ENCODE measurements at places on chromosomes 13 and 19.
A peak's percentile ranks its signal among the peaks of the same experiment; 100 is the strongest.

- no peak for DNase-seq
Measured at GRCh38 chr19:31976775-31977536, 368.5 kb upstream of the ZNF507 start.

- DNase-seq = peak; percentile 5
Measured at GRCh38 chr19:5621945-5622464, 571 bp downstream of the SAFB2 start.

DNA sequence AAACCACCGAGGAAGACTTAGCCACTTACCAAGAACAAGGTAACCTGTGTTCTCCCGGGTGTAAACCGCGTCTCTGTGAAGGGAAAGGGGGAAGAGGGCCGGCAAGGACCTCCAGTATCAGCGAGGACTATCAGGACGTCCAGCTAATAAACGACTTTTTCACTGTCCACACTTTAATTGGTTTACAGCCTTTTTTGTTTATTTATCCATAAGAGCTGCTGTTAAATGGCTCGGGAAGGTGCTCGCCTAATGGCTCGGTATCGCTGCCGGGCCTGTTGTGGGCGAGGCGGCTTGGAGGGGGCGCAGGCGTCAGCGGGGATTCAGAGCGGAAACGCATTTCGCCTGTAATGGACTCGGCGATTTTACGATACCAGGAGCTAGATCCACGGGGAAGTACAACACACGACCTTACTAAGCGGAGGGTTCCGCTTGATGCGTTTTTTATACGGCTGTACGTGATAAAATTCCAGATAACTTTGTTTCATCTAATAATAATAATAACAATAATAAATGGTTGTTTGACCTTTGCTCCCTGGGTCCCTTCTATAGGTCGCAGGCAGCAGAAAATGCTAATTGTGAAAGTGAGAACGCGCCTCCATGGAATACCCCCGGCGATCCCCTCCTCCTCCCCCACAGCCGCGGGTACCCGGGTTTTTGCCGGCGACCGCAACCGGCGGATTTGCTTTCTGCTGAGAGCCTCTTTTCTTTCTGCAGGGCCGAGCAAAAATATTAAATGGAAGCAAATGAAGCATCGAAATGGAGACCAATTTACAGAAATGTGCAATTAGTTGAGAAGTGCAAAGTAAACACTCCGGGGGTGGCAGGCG lies 2.5 kb upstream of the PDX1 start:
- DNase-seq = no peak

- peak; percentile 43 for DNase-seq
Measured at GRCh38 chr19:7705387-7706187, 3.7 kb upstream of the FCER2 start.

- peak; percentile 77 for DNase-seq
Measured at GRCh38 chr19:56367829-56368711, 25.3 kb downstream of the ZNF582 start.

DNA sequence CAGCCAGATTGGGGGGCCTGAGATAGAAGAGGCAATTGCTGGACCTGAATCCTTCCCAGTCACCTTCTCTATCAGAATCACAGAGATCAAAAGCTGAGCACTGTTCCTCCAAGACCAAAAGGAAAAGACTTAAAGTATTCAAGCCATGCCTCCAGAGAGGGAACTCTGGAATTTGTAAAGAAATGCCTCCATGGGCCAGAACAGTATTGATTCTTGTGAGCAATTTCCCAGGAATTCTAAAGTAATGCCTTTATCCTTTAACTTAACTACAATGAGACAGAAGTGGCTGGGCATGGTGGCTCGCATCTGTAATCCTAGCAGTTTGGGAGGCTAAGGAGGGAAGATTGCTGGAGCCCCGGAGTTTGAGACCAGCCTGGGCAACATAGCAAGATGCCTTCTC lies 148.8 kb downstream of the FLT1 start:
- DNase-seq = no peak

DNA sequence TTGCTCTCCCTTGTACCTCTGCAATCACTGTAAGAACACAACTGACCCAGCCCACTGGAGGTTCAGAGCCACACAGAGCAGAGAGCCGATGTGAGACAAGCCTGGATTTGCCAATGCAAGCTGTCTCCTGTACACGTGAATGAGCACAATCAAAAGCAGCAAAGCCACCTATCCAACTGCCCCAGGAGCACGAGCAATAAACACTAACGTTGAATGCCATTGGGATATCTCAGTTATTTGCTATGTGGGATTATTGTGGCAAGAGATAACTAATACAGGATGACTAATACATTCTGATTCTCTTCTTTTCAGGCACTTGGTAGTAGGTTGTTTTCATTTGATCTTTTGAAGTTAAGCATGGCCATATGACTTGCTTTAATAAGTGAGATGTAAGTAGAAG lies 85.2 kb upstream of the FAM216B start:
- DNase-seq = no peak

- DNase-seq = no peak
Measured at GRCh38 chr13:35724446-35724845, 248.0 kb upstream of the MAB21L1 start.

- DNase-seq = no peak
Measured at GRCh38 chr13:69391756-69392155, 715.9 kb upstream of the ATXN8OS start.

DNA sequence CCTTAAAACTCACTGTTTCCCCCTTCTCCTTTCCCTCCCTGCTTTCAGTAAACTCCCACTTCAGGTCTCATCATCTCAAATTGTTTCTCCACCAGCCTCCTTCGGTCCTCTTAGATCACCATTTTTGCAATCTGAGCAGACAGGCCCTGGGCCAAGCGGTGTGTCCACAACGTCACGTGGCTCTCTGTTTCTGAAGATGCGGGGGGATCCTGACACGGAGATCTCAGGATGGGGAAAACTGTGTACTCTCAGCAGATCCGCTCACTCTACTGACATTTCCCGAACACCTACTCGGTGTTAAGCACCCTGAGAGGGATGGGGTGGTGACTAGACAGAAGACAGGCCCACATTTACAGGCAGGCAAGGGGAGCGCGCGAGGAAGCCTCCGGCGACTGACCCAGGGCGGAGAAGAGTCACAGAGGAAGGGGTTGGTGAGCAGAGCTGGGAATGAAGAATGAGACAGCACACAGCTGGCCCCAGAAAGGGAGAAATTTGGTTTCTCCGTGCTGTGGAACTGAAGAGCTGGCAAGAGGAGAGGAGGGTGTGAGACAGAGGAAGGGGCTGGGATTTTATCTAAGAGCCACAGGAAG lies 38.8 kb downstream of the SERP2 start:
- DNase-seq = no peak

DNA sequence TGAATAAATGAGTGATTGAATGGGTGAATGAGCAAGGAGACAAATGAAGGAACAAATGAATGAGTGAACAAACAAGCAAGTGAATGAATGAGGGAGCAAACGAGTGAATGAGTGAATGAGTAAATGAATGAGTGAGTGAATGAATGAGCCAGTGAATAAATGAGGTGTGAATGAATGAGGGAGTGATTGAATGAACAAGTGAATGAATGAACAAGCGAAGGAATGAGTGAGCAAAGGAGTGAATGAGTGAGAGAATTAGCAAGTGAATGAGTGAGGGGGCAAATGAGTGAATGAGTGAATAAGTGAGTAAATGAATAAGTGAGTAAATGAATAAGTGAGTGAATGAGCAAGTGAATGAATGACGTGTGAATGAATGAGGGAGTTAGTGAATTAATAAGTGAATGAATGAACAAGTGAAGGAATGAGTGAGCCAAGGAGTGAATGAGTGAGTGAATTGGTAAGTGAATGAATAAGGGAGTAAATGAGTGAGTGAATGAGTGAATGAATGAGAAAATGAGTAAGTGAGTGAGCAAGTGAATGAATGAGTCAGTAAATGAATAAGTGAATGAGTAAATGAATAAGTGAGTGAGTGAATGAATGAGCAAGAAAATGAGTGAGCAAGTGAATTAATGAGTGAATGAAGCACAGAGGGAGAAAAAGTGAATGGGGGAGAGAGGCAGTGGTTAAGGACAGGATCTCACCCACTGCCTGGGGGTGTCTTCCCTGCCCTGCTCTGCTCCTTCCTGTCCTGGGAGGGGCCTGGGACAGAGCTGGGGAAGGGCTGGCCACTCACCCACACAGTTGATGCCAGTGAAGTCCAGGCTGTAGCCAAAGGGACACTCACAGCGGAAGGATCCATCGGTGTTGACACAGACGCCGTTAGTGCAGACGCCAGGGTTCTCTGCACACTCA lies 36.4 kb downstream of the CCL25 start:
- no peak for DNase-seq

DNA sequence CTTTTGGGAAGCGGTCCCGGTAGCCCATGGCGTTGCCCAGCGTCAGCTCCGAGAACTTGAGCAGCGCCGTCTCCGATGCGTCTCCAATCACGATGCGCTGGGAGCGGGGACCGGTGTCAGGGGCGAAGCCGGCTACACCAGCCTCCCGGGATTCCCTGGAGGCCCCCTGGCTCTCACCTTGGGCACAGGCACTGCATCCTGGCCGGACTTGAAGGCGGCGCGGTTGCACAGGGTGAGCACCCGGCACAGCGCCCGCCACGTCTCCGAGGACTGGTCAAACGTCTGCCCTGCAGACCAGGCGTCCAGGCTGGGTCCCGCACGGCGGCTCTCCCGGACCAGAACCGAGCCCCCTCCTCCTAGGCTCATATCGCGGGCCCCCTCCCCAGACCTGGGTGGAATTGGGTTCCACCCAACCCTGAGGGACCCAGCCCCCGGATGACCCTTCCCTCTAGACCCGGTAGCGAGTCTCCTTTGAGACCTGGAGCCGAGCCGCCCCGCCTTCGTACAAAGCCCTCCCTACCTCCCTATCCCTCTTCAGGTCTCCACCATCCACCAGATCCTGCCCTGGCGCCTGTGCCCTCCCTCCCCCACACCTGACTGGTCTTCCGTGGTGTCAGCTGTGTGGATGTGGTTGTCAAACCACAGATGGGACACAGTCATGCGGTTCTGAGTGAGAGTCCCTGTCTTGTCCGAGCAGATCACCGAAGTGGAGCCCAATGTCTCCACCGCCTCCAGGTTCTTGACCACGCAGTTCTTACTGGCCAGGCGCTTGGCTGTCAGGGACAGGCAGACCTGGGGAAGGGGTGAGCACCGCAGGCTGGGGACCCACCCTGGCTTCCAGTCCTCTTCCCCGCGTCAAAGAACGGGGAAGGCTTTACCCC lies 4.8 kb downstream of the ATP4A start:
- no peak for DNase-seq

GRCh38 chr13:78600280-78600883 lies 3.0 kb downstream of the POU4F1 start:
- no peak for DNase-seq

DNA sequence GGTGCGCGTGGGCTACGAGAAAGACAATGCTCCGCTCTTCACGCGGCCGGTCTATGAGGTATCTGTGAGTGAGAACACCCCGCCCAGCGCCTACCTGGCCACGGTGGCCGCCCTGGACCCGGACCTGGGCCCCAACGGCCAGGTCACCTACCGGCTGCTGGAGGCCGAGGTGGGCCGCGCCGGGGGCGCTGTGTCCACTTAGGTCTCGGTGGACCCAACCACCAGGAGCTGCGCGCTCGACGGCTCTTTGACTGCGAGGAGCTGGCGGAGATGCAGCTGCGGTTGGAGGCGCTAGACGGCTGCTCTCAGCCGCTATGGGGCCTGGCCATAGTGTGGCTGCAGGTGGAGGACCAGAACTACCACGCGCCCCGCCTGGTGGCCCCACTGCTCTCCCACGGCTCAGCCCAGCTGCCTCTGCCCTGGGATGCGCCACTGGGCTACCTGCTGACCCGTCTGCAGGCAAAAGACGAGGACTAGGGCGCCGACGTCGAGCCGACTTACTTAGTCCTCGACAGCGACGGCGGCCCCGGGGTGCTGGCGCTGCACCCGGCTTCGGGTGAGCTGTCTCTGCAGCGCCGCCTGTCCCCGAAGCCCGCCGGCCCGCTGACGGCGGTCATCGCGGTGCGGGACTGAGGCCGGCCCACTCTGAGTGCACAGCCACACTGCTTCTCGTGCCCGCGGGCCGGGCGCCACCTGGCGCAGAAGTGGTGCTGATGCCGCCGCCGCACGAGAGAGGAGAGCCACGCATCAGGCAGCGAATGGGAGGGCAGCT lies 173.0 kb downstream of the OLFM4 start:
- no peak for DNase-seq

DNA sequence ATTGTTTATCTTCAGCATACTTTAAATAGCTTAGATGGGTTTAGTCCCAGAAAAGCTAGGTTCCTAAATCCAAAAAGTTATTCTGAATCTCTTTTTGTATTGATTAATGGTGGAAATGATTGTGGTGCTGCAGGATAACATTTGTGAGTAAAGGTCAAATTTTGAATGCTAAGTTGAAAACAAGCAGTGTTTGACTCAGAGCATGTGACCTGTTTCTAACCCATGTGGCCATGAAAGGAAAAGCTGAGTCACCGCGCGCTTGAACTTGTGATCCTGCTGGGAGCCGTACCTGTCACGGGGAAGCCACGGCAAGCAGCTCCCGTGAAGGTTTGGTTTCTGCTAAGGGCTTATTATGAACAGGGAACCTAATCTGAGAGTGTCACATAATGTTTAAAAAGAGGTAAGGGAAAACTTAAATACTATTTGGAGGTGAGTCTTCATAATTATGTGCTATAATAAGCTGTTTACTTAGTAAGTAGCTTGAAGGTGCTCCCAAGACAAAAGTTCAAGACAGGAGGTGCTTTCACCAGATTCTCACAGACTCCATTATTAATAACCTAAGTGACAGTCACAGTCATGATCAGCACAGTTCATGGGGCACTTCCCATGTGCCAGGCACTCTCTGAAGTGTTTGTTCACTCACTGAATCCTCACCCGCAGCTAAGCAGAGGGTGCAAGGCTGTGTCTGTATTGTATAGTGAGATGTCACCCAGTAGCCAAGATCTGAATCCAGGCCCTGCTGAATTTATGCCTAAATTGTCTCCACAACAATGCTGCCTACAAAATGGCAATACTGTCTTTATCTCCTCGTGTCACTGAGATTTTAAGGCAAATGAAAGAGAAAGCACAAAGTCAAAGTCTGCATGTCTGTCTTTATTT lies 286.5 kb downstream of the MYO16 start:
- peak; percentile 47 for DNase-seq

Data from activated CD4-positive, alpha-beta T cell treated with anti-CD3 and anti-CD28 coated beads, Interleukin-2, amount 50 U/mL, for 24 hours (primary cell).